ENCODE measurements at places on chromosomes 5 and 9.
A peak's percentile ranks its signal among the peaks of the same experiment; 100 is the strongest.

GRCh38 chr5:1785062-1785461, 14.6 kb downstream of the MRPL36 start:
- no peak overlapping the region for H3K4me3 ChIP-seq
- DNase-seq: no peak
- H3K27me3 ChIP-seq: peaks cover 9% of the 10 kb centered on the region
- H3K4me1 ChIP-seq: peaks cover 16% of the 10 kb centered on the region
- no peaks in the 10 kb centered on the region for H3K36me3 ChIP-seq

GRCh38 chr5:88785746-88786565, 97.0 kb downstream of the MEF2C start:
- H3K27me3 ChIP-seq: no peaks in the 10 kb centered on the region
- H3K36me3 ChIP-seq: no peaks in the 10 kb centered on the region
- no peak overlapping the region for H3K4me3 ChIP-seq
- H3K4me1 ChIP-seq: no peaks in the 10 kb centered on the region

- no peaks in the 10 kb centered on the region for H3K4me1 ChIP-seq
- H3K36me3 ChIP-seq: peaks cover 2% of the 10 kb centered on the region
- peaks cover 31% of the 10 kb centered on the region for H3K27me3 ChIP-seq
- no peak overlapping the region for H3K4me3 ChIP-seq
Measured at GRCh38 chr5:10289991-10290390, 17.7 kb downstream of the CMBL start.

DNA sequence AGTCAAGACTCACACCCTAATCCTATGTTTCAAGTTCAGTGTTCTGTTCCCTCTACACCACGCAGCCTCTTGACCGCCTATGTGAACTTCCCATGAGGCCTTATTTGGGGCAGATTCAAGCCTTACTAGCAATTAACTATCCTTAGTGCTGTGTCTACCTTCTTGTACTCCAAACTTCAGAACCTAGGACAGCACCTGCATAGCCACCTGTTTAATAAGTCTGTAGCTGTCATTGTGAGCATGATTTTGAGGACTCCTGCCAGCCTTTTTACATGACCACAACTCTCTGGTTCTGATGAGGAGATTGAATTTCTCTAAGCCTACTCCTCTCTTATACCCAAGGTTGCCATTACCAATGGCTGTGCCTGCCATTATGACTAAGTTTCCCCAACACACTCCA, 50.8 kb upstream of the PCSK1 start:
- H3K4me1 ChIP-seq: no peaks in the 10 kb centered on the region
- no peaks in the 10 kb centered on the region for H3K36me3 ChIP-seq
- H3K27me3 ChIP-seq: peaks cover 13% of the 10 kb centered on the region
- no peak overlapping the region for H3K27ac ChIP-seq
- peak; percentile 1 for DNase-seq

- peak overlapping the region; percentile 35 for H3K27ac ChIP-seq
- H3K4me3 ChIP-seq: no peak overlapping the region
- peak; percentile 58 for DNase-seq
- H3K27me3 ChIP-seq: no peaks in the 10 kb centered on the region
Measured at GRCh38 chr5:53095931-53096525, 13.5 kb downstream of the MOCS2 start.

DNA sequence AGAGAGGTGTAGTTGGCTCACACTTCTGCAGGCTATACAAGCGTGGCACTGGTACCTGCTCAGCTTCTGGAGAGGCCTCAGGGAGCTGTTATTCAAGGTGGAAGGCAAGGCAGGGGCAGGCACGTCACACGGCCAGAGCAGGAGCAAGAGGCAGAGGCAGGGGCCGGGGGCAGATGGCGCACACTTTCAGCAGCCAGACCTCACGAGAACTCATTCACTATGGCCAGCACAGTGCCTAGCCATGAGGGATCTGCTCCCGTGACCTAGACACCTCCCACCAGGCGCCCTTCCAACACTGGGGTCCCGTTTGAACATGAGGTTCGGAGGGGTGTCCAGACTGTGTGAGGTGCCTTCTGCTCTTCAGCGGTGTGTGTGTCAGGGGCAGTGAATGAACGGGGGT, 71.0 kb upstream of the FCN1 start:
- no peak overlapping the region for H3K27ac ChIP-seq
- H3K36me3 ChIP-seq: no peaks in the 10 kb centered on the region
- H3K27me3 ChIP-seq: no peaks in the 10 kb centered on the region
- no peaks in the 10 kb centered on the region for H3K4me1 ChIP-seq
- no peak overlapping the region for H3K4me3 ChIP-seq
- no peak for DNase-seq

DNA sequence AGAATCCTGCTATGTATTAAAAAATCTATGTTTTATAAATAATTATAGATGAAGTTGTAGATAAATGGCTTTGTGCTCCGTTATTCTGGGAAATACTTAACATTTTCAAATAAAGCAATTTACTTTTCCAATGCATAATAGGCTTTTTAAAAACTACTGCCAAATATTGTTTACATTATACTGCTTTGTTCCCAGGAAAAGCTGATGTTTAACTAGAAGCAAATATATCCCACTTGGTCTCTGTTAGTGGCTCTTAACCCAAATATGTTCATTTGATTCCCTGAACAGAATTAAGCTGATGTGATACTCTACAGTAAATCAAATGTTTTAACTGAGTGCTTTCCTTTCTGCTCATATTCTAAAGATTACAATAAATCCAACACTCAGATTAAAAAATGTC, 326.3 kb downstream of the SLCO4C1 start:
- DNase-seq: no peak
- no peak overlapping the region for H3K27ac ChIP-seq
- no peaks in the 10 kb centered on the region for H3K4me1 ChIP-seq
- H3K36me3 ChIP-seq: no peaks in the 10 kb centered on the region

- no peaks in the 10 kb centered on the region for H3K36me3 ChIP-seq
- no peak overlapping the region for H3K27ac ChIP-seq
- H3K4me3 ChIP-seq: no peak overlapping the region
- H3K4me1 ChIP-seq: no peaks in the 10 kb centered on the region
Measured at GRCh38 chr5:156259618-156260017, 67.3 kb upstream of the SGCD start.

DNA sequence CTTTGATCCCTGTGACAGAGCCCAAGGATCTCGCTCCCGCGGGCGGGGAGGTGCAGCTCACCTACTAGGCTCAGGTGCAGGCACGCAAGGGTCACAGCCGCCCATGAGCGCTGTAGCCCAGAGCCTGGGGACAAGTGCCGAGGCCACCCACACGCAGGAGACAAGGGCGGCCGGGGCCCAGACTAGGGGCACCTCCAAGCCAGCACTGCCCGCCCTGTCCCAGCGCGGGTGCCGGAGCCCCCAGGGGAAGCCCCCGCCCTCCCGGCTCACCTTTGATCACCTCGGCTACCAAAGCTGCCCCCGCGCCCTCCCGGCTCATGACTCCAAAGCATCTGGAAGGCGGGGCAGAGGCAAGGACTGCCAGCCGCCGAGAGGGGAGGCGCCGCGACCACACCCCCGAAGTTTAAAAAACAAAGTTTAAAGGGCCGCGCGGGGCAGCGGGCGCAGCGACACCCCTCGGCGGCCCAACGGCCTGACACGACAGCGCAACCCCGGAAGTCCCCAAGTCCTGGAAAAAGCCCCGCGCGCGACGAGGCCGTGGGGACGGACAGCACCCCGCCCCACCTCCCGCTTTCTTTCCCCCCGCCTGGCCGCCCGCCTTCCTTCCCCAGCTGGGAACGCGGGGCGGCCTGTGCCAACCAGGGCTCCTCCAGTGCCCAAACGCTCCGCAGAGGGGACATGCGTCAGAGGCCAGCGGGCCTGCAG, 53.0 kb downstream of the CDC14B start:
- peaks cover 20% of the 10 kb centered on the region for H3K4me1 ChIP-seq
- peak overlapping the region; percentile 90 for H3K27ac ChIP-seq
- peaks cover 10% of the 10 kb centered on the region for H3K27me3 ChIP-seq
- H3K36me3 ChIP-seq: peaks cover 25% of the 10 kb centered on the region
- DNase-seq: peak; percentile 77

GRCh38 chr5:141430332-141431113, at the start of gene PCDHGA12:
PCDHGA12 (plus strand) TSS chr5:141430507; CDS start chr5:141430760, 253 bp downstream.
- H3K4me3 ChIP-seq: peak within 1 kb of the TSS; percentile 72
- peaks cover 8% of the 10 kb centered on the region for H3K36me3 ChIP-seq
- peaks cover 8% of the 10 kb centered on the region for H3K4me1 ChIP-seq
- no peak within 1 kb of the TSS for H3K27ac ChIP-seq
- H3K27me3 ChIP-seq: peaks cover 60% of the 10 kb centered on the region

DNA sequence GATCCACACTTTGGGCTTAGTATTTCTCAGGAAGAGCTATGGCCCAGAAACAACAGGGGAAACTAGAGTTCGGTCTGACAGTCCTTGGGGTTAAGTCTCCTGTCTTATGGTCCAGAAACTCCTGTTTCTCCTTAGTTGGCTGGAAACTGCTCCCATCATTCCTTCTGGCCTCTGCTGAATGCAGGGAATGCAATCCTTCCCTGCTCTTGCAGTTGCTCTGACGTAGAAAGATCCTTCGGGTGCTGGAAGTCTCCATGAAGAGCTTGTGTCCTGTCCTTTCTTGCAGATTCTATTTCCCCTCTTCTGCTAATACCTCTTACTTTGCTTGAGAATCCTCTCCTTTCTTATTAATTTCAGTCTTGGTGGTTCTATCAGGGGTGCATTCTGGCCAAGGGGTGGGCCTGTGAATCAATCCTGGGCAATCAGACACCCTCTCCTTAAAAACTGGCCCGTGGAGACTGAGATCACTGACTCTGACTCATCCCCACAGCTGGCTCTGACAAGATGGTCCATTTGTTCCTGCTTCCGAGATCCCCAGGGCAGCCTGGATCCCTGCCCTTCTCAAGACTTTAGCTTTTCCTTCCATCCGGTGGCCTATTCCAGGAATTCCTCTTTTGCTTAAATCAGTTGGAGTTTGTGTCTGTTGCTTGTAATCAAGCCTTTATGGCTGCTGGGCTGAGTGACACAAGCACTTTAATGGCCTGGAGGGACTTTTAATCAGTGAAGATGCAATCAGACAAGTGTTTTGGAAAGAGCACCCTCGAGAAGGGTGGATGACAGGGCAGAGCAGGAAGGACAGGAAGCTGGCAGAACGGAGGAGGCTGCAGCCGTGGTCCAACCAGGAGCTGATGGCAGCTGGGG, 23.7 kb downstream of the PTGS1 start:
- H3K4me1 ChIP-seq: no peaks in the 10 kb centered on the region
- no peak overlapping the region for H3K27ac ChIP-seq
